ENCODE measurements at places on chromosomes 6 and 20.

DNA sequence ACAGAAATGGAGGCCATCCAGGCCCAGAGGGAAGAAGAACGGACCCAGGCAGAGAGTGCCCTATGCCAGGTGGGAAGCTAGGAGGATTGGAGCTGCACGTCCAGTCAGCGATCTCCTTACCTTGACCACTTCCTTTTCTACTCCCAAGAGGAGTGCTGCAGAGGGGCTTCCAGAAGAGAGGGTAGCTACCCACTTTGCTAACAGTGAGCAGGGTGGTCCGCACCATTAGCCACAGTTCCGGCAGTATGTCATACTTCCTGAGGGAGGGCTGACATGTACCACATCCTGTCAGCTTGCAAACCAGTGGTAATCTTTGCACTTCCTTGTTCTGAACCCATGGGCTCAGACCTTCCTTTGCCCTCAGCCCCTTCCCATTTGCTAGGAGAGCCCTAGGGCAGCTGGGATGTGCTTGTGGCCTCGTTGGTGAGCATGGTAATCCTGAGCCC lies 35.4 kb downstream of the CEP250 start:
- no peak for DNase-seq

DNA sequence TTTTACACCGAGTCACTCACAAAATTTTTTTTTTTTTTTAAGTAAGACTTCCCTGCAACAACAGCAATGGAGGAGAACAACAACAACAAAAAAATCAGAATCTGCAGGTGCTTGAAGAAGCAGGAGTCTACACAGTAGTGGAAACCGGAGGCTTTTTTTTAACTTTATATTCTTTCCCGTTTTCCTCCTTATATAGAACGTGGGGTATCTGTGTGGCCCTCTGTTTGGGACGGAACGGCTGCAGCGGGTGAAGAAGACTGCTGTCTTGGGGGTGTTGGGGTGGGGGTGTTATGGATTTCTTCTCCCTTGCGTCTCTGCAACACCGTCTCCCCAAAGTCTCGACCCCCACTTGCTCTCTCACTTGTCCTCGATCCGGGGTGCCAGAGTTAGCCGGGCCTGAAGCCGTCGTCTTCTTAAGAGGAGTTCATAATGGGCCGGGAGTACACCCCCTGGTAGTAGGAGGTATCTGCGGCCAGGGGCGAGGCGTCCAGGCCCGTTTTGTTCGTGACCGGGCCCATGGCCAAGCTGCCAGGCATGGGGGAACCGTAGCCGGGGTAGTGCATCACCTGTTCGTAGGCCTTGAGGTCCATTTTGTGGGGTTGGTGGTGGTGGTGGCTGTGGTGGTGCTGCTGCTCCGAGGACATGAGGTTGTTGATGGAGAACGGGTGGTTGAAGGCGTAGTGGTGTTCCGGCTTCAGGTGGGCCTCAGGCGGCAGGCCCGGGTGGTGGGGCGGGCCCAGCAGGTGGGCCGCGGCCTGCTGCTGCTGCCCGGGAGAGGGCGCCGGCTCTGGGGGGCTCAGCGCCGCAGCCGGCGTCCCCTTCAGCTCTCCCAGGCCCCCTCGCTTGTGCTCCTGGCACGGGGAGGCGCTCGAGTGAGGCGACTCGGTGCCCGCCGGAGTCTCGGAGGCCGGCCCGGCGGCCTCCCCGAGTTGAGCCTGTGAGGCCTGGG lies 2.7 kb downstream of the FOXA2 start:
- DNase-seq = no peak

DNA sequence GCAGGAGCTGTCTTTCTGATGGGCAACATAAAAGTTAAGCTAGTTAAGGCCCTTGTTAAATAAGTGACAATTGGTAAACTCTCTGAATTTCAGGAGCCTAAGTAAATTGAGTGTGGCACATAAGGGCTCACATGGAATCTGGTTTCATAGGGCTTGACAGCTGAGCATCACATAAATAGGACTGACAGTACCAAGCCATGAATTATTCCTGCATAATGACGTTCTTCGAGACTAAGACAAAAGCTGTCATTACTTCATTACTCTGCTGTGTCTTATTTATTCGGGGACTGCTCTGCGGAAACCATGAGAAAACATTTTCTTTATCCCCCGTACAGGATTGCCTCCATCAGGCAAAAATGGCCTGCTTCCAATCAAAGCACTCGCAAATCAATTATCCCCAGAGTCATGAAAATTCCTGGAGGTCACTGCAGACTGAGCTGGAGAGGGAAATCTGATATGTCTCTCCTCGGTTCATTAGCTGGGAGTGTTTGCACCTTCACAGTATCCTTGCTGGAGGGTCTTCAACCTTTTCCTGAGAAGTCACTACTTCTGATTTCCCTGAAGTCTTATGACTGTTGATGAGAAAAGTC lies 311.4 kb downstream of the CDH26 start:
- DNase-seq = no peak

DNA sequence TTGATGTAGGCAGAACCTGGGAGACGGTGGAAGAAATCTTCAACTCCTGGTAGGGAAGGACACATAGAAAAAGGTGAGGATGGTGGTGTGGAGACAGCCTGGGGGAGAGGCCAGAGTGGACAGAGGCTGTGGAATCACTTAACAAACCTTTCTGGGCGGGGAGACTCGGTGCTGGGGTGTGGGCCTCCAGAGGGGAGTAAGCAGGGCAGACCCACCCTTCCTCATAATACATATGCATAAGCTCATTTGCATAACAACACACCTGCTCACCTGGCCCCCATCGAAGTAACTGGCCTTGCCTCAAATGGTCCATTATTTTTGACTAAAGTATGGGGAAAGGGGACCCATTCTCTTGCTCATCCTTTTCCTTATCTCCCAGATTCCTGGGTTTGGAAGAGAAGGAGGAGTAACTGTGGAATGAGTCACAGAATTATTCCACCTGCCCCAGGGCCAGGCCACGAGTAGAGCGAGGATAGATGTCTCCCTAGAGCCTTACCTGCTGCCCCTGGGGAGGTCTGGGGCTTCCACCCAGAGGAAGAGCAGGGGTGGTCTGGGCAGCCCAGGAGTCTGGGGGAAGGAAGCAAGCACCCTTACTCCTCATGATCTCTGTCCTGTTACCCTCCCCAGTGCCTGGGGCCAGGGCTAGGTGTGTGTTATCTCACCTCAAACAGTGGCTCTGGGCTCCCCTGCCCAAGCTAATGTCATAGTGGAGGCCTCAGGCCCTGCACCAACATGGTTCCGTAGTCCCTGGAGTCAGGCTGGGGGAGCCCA lies 10.7 kb upstream of the VEGFA start:
- peak; percentile 13 for DNase-seq

- DNase-seq = no peak
Measured at GRCh38 chr6:137866200-137866913, 702 bp upstream of the TNFAIP3 start.

GRCh38 chr20:52082612-52083011 lies 109.0 kb downstream of the ZFP64 start:
- no peak for DNase-seq

GRCh38 chr20:18066421-18067333 lies 9.0 kb upstream of the OVOL2 start:
- DNase-seq = no peak

Data from ovary (tissue), 10 donors.